Stomach (tissue), 19 donors: ENCODE measurements at places on chromosomes 2 and 18. TPM values are rescaled to one million over a fixed set of nuclear protein-coding genes. Genes with fewer than 3 reads are reported as not detected.

DNA sequence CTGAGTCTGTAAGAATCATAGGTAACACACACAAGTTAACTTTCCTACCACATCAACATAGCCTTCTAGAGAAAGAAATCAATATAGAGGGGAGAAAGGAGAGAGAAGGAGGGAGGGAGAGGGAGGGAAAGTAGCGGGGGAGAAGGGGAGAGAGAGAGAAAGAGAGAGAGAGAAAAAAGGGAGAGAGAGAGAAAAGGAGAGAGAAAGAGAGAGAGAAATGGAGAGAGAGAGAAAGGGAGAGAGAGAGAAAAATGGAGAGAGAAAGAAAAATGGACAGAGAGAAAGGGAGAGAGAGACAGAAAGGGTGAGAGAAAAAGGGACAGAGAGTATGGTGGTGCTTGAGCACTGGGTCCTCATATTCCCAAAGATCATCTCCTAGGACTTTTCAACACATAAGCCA is 591.7 kb downstream of the ZEB2 start:
- DNase-seq = no peak
- H3K4me1 ChIP-seq = no peaks in the 10 kb centered on the region
- H3K27ac ChIP-seq = no peak overlapping the region
- no peaks in the 10 kb centered on the region for H3K36me3 ChIP-seq
- no peaks in the 10 kb centered on the region for H3K27me3 ChIP-seq
- no peak overlapping the region for H3K4me3 ChIP-seq

EML6 gene
- total RNA-seq = 2.2 TPM

DNA sequence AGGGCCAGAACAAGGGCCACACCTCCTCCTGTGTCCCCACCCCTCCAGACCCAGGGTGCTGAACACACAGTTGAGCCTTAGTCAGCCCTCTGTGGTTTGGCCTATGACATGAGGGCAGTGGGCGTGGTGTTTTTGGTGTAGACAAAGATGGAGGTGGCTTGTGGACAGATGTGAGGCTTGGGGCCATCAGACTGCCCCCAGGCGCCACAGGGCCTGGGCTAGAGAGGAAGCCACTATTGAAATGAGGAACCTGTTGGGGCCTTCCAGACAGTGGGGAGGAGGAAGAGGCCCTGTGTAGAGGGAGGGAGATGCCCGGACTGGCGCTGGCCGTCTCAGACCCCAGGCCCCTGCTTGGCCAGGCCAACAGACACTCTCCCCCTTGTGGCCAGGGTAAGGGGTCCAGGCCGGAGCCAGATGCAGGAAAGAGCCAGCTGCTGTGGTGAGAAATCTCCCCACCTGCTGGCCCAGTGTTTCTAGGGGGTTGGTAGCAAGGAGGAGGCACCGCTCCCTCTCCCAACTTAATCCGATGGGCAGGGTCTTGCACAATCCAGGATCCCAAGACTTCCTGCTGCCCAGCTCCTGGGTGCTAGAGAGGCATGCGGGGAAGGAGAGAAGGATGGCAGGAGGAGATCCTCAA is 53.8 kb downstream of the SMAD7 start:
- H3K27me3 ChIP-seq = no peaks in the 10 kb centered on the region
- H3K36me3 ChIP-seq = no peaks in the 10 kb centered on the region
- peaks cover 7% of the 10 kb centered on the region for H3K4me1 ChIP-seq
- peak; percentile 75 for DNase-seq
- H3K27ac ChIP-seq = no peak overlapping the region
- no peak overlapping the region for H3K4me3 ChIP-seq

DNA sequence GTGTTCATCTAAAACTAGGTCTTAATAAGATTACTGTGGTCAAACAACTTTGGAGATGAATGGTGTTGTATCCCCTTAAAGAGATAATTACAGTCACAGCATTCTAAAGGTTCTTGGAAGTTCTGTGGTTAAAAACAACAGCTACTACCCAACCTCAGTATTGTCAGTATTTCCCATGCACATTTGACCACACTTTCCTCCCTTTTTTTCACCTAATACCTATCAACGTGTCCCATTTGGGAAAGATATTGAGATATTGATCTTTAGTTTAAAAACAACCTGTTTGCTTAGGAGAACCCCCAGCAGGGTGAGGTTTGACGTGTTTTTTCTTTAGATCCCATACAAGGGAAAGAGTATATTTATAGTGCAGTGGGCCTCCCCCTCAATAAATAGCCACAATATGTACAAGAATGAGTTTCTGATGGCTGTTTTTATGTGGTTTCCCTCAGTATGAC is 65.6 kb downstream of the WDR7 start:
- no peak overlapping the region for H3K27ac ChIP-seq
- H3K36me3 ChIP-seq = peaks cover 5% of the 10 kb centered on the region
- no peaks in the 10 kb centered on the region for H3K4me1 ChIP-seq
- H3K4me3 ChIP-seq = no peak overlapping the region
- H3K27me3 ChIP-seq = no peaks in the 10 kb centered on the region
- no peak for DNase-seq

GRCh38 chr2:45724335-45724734 is 72.9 kb downstream of the PRKCE start:
- no peak overlapping the region for H3K4me3 ChIP-seq
- H3K27me3 ChIP-seq = no peaks in the 10 kb centered on the region
- H3K27ac ChIP-seq = no peak overlapping the region
- no peaks in the 10 kb centered on the region for H3K36me3 ChIP-seq
- no peaks in the 10 kb centered on the region for H3K4me1 ChIP-seq

KCNG2 gene
- not detected for total RNA-seq
